ENCODE measurements at places on chromosomes 16 and 17. TPM values are rescaled to one million over a fixed set of nuclear protein-coding genes. Genes with fewer than 3 reads are reported as not detected.

The CDT1 gene
- 5.6 TPM for polyA plus RNA-seq

DNA sequence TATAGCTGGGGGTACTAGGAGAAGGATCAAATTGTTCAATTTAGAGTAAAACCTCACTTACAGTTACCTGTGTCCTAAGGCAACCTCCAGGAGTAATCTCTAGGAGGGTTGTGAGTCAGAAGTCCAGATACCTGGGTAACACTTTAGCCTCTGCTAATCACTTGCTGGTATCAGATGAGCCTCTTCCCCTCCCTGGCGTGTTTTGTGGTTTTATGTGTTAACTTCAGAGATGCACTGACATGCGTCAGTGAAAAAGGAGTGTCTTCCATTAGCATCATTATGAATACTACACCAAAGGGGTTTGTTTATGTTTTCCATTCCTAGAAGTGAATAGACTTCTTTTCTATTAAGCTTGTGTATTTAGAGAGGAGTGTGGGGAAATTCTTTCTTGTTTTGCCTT is 208.2 kb downstream of the FTO start:
- DNase-seq: no peak

DNA sequence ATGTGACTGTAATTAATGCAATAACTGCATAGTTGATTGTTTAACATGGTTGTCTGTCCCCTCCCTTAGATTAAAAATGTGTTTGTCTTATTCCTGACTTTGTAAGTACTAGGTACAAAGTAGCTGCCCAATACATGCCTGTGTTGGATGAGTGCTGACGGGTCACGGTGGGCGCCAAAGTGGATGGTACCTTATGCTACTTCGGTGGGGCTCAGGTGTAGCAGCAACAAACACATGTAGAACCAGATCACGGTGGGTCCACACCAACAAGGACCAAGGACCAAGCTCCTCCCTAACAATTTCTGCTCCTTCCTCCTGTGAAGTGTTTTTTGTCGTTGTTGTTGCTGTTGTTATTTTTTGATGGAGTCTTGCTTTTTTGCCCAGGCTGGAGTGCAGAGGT is 46.4 kb upstream of the ZFHX3 start:
- no peak for DNase-seq

The C16orf96 gene
- 0.73 TPM for polyA plus RNA-seq

The TGFB1I1 gene
- polyA plus RNA-seq: 105 TPM

The PRSS36 gene
- 1.0 TPM for polyA plus RNA-seq

DNA sequence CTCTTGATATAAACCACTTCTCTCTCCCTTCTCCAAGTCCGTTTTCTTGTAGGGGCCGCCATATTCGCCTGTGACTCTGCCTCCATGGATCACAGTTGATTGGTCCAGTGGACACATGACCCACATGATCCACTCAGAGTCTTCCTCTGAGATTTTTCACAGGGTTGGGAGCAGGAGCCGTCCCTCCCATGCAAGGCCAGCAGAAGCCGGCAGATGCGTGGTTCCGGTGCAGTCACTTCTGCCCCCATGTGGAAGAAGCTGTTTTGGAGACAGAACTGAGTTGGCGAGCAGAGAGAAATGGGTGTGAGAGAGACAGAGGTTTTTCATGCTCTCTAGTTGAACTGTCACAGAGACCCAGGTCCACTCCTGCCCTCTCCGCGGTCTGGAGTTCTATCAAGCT is 83.3 kb downstream of the C16orf95 start:
- DNase-seq: no peak

The HOXB5 gene
- polyA plus RNA-seq: 0.81 TPM
